ENCODE measurements at places on chromosomes 1 and 21. TPM values are rescaled to one million over a fixed set of nuclear protein-coding genes. Genes with fewer than 3 reads are reported as not detected.

The COL11A1 gene
- not detected for total RNA-seq

GRCh38 chr21:33643658-33644311 lies 1.5 kb downstream of the ITSN1 start:
- no peak for DNase-seq

GRCh38 chr1:187078321-187078720 lies 249.6 kb downstream of the PLA2G4A start:
- DNase-seq: no peak

DNA sequence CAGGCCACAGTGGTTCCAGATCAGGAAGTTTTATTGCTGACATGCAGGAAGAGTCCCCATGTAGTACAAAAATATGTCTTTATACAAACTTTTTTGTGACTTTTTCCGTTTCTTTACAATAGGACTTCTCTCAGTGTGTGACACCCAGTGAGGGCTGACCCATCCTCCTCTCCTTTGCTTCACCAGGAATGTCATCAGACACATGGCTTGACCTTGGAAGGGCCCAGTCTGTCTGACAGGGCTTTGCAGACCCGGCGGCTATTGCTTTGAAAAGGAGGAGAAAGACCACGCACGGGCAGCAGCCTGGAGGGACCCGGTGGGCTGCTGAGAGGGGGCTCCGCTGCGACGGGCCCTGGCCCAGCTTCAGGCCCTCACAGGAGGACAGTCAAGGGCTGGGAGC lies 16.2 kb upstream of the EVA1B start:
- DNase-seq: no peak

DNA sequence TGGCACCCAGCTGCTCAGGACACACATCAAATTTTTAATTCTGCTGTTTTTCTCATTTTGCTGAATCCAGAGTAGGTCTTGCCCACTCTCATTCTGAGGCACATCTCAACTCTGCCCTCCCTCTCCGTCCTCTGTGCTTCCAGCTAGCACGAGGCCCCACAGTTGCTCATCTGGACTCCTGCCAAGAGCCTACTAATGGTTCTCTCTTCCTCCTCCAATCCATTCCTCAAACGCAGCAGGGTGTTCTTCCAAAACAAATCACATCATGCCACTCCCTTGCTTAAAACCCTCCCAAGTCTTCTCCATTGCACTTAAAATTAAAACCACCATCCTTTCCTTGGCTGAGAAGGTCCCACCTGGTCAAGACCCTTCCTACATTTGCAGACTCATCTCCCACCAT lies 49.8 kb upstream of the SCAF4 start:
- no peak for DNase-seq

All from activated CD8-positive, alpha-beta T cell treated with anti-CD3 and anti-CD28 coated beads, Interleukin-2, amount 10 ng/mL, durations not matched to agents 7 days and 5 days (primary cell).